CD4-positive, alpha-beta T cell treated with Interleukin-17A for 4 hours (primary cell): ENCODE measurements at places on chromosomes 1 and 21.

- DNase-seq: no peak
Measured at GRCh38 chr1:59556398-59556797, 258.4 kb upstream of the HOOK1 start.

DNA sequence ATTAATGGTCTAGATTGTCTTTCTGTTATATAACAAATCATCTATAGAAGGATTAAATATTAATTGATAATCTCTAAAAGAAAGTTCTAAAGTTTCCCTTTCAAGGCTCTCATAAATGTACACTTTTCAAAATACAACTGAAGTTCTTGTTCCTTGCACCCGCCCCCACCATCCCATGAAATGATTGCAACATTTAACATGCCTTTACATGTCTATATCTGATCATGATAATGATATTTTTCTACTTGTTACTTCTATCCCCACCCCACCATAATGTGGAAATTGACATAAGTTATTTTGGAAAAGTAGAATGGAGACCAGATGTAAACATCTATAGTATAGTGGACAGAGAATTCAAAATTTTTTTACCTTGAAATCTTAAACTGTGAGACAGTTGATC lies 186.6 kb downstream of the NTNG1 start:
- DNase-seq: no peak

DNA sequence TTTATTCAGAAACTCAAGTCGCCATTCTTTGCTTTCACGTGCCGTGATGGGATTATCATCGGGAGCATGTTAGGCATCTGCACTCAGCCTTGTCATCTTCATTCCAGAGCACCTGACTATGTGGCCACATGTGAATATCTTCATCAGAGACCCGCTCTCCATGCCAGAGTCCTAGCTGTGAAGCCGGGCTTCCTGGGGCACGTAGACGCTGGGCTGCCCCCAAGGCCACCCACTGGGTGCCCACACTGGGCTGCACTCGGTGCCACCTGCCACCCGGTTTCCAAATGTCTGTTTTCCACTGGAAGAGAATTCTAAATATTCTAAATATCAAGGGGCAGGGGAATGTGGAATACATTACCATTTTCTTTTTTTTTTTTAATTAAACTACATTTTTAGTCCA lies 43.8 kb downstream of the SLC37A1 start:
- no peak for DNase-seq

GRCh38 chr1:246372559-246372958 lies 134.5 kb downstream of the SMYD3 start:
- DNase-seq: no peak

DNA sequence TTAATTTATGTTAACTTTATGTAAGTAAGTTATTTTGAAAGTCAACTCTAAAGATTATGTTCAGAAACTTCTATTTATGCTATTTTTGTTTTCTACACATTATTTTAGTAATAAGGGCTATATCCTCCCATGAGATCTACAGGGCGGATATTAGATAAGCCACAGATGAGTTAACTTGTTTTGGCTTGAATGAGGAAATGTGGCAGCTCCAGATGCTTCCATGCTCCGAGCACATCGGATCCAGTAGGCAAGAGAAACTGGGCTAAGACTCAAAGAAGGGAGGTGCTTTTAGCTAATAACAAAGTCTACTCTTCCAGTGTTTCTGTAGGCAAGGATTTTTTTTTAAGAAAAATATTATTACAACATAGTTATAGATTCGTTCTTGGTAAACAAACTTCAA lies 20.0 kb upstream of the LAMC1 start:
- DNase-seq: no peak

DNA sequence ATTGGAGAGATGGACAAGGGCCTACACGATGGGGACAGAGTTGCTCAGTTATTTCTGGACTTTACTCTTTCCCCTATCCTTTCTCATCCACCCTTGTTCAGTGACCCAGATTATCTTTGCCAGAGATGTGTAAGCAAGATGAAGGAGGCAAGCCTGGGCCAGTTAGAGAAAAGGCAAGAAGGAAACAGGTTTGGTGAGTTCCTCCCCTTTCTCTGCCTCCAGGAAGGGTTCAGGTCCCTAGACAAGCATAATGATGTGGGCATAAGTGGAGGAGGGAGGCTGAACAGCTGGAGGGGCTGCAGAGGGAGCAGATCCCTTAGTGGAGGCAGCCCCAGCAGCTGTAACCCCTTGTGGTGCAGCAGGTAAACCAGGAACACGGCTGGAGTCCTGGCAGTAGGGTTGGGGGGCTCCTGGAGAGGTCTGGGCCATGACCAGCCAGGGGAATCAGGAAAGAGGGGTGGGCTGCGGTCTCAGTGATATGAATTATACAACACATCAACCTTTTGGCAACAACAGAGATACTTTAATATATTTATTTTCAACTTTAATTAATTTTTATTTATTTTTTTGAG lies 9.2 kb upstream of the CDC42 start:
- DNase-seq: no peak
